ENCODE measurements at places on chromosomes 7 and 10.

DNA sequence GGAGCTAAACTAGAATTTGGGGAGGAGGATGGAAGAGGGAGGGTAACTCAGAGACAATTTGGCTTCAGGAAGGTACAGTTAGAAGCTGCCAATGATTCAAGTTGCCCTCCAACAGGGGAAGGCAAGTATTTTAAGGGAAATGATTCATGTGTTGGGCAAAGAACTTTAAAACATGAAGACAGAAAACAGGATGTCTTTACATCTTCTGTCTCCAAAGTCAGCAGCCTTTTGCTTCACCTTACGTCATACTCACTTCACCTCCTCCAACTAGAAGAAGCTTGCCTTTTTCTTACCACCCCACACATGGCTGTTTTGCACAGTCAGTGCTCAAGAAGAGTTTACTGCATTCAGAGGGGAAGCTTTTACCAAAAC is 36.1 kb downstream of the PPP1R3C start:
- DNase-seq = peak; percentile 59

GRCh38 chr7:151018421-151019129 is 5.7 kb downstream of the ATG9B start:
- no peak for DNase-seq

DNA sequence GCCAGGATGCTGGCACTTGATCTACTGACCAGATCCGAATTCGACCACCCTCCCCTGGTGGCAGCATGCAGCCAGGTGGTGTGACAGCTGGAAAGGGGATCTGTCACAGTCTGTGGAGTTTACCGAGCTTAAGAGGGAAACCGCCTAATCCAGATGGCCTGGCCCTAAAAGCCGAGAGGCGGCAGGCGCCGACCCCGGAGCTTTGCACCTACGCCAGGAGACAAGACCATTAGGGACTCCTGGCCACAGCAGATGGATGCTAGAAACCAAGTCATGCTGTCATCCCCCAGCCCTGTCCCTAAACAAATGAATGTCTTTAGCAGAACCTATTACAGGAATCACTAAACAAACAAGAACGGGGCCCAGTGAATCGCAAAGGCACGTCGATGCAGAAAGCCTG is 27.7 kb downstream of the RCC1L start:
- no peak for DNase-seq

DNA sequence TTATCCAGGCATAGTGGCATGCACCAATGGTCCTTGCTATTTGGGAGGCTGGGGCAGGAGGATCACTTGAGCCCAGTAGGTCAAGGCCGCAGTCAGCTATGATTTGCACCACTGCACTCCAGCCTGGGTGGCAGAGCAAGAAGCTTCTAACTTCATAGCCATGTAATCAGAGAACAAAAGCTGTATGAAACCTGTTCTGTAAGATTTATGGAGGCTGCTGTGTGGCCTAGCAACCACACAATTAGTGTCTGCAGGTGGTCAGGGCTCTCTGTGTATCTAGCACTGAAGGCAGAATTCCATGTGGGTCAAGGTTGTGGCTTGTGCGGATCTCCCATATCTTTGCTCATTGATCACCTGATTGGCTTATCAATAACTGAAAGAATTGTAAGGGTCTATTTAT is 221.5 kb upstream of the FOXK1 start:
- no peak for DNase-seq

- no peak for DNase-seq
These were observed 45.4 kb downstream of the ZNF467 start for GRCh38 chr7:149727899-149728476.

- DNase-seq = no peak
These were observed 125.1 kb downstream of the SFMBT2 start for GRCh38 chr10:7285522-7286322.

DNA sequence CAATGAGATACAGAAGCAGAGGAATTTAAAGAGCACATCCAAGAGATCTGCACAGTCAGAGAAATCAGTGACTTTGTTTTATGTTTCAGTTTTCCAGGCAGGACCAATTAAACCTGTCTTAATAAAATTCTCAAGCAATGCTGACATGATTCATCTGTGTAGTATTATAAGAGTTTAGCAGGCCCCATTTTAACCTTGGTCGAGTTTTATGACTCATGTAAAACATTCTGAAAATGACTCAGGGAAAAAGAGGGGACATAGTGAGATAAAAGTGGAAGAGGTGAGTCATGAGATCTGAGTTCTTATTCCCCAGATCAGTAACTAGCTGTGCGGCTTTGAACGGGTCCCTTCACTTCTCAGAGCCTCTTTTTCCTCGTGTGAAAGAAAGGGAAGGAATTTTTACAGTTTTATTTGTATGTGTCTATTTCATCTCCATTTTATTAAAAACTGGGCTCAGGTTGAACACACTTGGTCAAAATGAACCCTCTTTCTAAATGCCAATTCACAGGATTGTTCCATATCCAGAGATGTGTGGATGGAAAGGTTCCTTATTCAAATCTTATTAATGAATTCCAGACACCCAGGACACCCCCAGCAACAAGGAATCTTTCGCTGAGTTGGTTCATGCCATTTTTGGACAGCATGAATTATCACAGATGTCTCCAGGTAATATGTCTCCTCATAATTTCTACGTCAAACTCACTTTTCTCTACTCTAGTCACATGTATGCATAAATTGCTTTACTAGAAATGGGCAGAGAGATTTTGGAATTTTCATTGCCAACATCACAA is 143.2 kb downstream of the JAZF1 start:
- peak; percentile 85 for DNase-seq

GRCh38 chr7:147978651-147979050 is 611.9 kb upstream of the C7orf33 start:
- no peak for DNase-seq

DNA sequence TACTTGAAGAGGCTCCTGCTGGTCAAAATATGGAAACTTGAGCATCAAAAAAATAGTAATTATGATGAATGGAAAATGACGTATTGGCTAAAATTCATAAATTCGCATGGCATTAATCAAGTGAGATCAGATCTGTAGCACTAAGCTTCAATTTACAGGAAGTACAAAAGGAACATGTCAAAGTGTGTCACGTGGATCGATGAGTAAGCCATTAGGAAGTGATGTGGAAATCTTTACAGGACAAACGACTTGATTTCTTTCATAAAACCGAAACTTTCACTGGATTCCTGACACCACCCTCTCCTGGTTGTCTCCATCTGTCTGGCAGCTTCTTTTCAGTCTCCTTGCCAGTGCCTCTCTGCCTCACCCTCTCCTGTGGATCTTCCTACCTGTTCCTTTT is 25.8 kb downstream of the AKR1C8 start:
- no peak for DNase-seq

DNA sequence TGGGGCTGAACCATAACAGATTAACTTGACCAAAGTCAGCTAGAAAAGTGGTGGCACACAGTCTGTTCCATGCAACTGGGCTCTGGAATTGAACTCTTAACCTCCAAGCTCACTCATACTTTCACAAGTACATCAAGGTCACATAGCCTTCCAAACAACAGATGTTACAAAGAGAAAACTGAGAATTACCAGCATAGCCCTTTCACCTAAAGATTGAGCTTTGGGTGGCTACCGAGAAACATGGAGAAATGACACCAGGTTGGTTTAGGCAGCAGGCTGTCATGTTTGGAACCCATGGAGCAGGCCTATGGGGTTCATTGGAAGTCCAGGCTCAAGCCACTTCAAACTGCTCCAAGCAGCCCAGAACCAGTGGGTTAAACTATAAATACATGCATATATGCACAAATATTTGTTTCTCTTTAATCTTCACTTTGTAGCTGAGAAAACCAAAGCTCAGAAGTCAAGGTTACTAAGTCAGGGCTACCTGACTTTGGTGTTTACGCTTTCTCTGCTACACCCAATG is 59.1 kb downstream of the MALSU1 start:
- no peak for DNase-seq

GRCh38 chr10:70773965-70774809 is 11.0 kb downstream of the TBATA start:
- DNase-seq = no peak

- no peak for DNase-seq
These were observed 9.8 kb downstream of the KCTD7 start for GRCh38 chr7:66638309-66639099.

DNA sequence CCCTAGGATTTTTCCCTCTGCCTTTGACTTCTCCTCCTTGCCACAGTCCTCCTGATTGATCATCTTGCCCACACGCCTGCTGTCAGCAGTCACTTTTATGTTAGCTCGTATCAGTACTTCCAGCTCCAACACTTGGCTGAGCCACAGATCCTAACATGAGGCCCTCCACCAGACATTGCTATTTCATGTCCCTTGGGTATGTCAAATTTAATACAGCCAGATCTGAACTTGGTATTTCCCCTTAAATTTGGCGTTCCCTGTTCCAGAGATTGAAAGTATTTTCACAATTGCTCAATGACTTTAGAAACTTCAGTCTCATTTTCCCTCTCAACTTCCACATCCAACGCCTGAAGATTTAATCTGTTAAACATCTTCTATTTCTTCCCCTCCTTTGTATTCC is 140.4 kb downstream of the RNLS start:
- DNase-seq = no peak

DNA sequence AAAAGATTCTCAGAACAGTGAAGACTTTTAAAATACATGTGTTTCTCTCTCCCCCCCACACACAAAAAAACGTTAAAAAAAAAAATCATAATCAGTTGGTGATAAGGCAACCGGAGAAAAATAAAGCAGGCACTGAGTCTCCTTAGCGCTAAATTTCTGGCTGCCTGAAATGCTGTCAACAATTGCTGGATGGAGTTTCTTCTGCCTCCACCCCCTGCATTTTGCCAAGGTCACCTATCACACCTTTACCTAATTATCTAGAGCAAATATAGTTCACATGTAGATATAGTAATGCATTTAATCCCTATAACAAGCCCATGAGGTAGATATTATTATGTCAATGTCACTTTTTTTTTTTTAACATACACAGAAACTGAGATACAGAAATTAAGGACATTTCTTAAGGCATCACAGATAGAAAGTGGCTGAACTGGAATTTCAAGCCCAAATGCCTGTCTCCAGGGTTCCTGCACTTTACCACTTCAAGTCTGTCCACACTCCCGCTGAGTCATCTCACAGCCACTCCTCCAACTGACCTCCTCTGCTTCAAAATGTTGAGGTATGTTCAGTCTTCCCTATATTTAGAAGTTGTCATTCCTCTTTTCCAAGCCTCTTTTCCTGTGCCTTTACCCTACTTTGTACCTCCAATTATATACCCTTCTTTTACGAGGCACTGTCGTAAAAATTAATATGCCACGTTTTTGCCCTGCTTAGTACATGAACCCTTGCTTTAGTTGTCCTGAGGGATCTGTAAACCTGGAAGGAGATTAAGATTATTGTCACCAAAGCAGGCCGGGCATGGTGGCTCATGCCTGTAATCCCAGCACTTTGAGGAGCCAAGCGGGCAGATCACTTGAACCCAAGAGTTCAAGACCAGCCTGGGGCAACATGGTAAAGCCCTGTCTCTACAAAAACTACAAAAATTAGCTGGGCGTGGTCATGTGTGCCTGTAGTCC is 72.8 kb upstream of the MPP7 start:
- no peak for DNase-seq

DNA sequence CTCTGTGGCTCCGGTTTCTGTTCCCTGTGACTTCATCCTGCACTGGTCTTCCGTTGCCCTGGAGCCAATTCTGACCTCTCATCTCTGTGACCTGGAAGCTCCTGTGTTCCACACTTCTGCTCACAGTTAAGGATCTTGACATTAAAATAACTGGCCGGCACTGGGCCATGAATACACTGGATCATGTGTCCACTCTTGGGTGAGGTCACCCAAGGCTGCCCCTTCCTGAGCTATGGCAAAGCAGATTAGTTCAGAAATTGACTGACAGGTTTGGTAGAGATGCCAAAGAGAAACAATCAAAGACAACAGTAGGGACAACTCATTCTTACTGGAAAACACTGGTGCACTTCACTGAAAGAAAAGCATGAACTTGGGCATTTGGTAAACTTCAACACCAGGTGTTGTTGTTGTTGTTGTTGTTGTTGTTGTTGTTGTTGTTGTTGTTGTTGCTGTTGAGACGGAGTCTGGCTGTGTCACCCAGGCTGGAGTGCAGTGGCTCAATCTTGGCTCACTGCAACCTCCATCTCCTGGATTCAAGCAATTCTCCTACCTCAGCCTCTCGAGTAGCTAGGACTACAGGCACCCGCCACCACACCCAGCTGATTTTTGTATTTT is 36.7 kb upstream of the GRID1 start:
- no peak for DNase-seq

DNA sequence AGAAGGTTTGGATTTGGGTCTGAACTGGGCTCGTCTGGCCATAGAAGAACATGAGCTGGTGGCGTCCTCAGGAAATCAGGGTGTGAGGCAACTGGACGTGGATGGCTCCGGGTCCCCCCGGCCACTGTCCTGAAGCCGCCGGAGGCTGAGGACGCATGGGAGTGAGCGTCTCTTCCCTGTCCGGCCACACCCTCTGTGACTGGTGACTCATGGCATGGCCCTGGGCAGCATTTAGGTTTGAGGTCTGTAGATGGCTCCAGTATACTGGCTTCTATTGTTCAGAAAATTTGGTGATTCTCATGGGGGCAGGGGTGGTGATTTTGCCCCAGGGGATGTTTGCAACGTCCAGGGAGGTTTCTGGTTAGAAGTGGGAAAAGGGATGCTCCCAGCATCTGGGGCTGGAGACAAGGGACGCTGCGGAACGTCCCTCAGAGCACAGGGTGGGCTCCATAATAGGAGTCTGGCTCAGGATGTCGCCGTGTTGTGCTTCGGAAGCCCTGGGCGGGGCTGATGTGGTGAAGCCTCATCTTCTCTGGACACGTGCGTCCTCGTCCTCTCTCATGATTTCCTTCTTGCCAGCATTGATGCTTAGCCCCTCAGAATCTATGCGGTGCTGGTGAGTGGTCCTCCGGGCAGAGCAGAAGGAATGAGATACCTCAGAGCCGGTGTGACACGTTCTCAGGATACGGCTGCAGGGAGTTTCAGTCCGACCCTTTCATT is 49.9 kb downstream of the PITRM1 start:
- no peak for DNase-seq

DNA sequence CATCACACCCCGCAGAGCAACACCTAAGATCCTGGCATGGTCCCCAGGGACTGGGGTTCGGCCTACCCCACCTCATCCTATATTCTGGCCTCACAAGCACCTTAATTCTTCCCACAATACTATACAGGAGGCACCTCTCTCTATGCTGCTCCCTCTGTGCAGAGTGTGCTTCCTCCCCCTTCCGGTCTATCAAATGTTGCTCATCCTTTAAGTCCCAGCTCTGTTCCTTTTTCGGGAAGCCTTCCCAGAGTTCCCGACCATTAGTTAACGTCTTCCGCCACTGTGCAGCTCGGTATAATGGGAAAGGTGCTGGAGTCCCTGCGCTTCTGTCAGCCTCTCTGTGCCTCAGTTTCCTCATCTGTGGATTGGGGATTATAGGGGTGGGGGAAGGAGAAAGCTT is 21.8 kb downstream of the PALD1 start:
- no peak for DNase-seq

GRCh38 chr7:102463841-102464576 is 654 bp downstream of the ALKBH4 start:
- no peak for DNase-seq

- no peak for DNase-seq
These were observed 222.2 kb downstream of the NEBL start for GRCh38 chr10:20674926-20675325.

- no peak for DNase-seq
These were observed 368.9 kb downstream of the PLXDC2 start for GRCh38 chr10:20185116-20185515.

GRCh38 chr10:104429846-104430245 is 76.2 kb downstream of the CFAP58 start:
- DNase-seq = no peak

- DNase-seq = no peak
These were observed 130.8 kb downstream of the TCF7L2 start for GRCh38 chr10:113080925-113081229.

- no peak for DNase-seq
These were observed 1.7 kb downstream of the SH3PXD2A start for GRCh38 chr10:103853428-103854264.
